ENCODE measurements at places on chromosomes 1 and 21.

DNA sequence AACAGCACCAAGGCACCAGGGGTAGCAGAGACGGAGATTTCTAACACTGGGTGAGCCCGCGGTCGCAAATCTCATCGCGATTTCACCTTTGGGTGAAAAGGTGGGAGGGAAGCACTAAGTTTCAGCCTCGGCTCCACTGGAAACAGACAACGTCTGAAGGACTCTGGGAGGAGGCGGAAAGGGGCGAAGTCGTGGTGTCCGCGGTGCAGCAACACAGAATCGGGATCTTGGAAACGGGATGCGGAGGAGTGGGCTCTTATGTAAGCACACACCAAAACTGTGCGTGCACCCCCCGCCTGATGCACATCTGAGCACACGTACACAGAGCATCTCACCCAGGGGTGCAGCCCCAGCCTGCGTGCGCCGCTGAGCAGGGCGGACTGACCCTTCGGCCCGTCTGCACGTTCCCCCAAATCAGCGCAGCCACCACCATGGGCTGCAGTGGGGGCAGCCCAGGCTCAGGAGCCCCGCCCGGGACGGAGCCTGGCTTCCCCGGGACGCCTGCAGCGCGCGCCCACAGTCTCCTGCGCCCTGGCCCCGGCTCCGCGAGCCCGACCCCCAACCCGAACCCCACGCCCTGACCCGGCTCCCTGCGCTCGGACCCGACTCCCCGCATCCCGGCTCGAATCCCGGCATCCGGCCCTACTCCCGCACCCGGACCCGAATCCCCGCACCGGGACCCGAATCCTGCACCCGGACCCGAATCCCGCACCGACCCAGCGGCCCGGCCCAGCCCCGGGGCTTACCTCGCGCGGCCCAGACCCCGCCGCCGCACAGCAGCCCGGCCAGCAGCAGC, 670 bp downstream of the CLSTN1 start:
- DNase-seq: no peak

DNA sequence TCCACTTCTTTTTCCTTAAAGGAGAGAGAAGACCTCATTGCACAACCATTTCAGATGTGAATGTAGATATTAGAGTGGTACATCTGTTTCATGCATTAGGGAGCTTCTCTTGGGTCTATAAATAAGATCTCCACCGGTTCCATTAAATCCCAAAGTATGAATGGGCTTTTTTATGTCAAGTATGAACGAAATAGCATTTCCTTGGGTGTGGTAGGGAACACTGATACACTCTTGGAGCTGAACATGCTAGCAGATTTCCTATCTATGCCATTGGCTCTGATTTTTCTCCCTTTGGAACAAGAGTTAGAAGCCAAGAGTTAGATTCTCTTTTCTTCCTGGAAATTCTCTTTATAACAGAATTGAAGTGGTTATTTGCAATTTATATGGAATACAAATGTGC, 245.6 kb upstream of the ADAMTS5 start:
- no peak for DNase-seq

DNA sequence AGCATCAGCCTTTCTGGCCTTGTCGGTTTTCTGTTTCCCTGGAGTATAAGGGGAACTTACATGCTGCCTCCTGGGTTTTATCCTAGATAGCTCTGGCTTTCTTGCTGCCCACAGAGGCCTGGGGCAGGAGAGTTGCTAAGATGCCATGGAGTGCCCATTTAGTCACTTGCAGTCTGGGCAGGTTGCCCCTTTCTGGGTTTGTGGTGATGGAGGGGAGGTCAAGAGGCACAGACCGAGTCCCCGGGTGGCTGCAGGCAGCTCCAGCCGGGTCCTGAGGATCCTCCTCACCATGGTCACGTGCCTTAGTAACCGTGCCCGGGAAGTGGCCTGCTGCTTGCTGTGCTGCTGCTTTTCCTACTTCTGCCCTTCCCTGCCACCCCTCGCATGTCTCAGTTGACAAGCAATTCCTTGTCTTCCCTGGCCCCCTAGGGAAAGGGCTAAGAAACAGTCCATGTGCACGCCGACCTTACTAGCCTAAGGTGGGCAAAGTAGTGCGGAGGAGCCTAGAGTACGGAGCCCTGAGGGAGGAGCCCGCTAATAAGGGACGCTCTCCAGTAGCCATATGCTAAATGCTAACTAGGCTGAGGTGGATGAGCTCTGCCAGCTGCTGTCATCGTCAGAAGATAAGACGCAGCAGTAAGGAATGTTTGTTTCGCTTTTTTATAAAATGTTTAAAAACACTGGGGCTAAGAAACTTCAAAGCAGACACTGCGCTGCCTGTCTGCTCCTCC, 34.8 kb downstream of the CLCA1 start:
- DNase-seq: no peak

GRCh38 chr1:40300249-40300567, 16.9 kb downstream of the COL9A2 start:
- DNase-seq: no peak

- no peak for DNase-seq
These were observed 84.4 kb upstream of the HOOK1 start for GRCh38 chr1:59730302-59730701.

DNA sequence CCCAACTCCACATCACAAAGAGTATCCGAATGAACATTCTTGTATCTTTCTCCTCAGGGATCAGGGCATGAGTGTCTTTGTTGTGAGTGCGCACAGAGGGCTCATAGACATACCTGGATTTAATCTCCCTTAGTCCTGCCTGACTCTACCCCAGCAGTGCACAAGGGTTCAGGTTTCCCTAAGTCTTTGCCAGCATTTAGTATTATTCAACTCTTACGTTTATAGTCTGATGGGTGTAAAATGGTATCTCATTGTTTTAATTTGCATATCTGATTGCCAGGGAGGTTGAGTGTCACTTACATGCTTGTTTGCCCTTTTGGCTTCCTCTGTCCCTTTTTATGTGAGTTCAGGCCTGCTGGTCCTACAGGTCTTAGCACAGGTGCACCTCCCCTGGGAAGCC, 49.5 kb downstream of the FOXD2 start:
- DNase-seq: no peak

DNA sequence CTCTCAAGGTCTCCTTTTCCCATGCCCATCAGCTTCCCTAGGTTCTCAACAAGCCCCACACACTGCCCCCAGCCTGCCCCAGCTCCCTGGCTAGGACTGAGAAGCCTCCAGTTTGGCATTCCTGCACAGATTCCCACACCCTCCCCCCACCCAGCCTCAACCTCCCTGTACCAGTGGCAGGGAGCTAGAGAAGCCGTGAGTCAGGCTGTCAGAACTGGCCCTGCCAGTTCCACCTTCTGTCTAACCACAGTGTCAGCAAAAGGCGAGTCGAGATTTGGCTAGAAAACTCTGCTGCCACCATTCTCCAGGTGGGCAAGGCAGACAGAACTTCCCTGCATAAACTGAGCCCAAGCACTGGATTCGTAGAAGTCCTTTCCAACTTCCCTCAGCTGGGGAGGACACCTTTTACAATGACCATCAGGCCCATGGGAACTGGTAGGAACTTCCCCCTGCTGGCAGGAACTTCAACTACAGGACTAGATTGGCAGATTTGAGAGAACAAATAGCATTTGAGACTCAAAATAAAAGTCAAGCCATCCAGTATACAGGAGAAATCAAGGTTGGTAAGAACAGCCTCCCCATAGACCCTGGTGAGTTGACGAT, 31.0 kb downstream of the TNNT2 start:
- DNase-seq: no peak

- DNase-seq: no peak
These were observed 159.0 kb downstream of the PTBP2 start for GRCh38 chr1:96880626-96881025.

- DNase-seq: no peak
These were observed 148.6 kb downstream of the TIAM1 start for GRCh38 chr21:31195334-31196015.

DNA sequence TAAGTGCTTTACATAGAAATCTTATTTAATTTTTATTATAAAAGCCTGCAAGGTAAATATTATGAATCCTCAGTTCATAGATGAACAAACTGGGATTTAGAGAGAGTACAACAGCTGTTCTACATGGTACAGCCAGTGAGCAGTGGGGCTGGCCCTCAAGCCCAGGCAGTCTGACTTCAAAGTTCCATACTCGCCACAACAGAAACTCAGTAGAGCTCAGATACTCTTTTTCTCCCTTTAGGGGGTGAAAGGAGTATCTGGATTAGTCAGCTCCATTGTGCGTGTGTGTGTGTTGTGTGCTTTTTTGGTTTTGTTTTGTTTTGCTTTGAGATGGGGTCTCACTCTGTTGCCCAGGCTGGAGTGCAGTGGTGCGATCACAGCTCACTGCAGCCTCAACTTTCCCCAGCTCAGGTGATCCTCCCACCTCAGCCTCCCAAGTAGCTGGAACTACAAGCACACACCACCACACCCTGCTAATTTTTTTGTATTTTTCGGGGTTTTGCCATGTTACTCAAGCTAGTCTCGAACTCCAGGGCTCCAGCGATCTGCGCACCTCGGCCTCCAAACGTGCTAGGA, 378.5 kb downstream of the SMYD3 start:
- no peak for DNase-seq

DNA sequence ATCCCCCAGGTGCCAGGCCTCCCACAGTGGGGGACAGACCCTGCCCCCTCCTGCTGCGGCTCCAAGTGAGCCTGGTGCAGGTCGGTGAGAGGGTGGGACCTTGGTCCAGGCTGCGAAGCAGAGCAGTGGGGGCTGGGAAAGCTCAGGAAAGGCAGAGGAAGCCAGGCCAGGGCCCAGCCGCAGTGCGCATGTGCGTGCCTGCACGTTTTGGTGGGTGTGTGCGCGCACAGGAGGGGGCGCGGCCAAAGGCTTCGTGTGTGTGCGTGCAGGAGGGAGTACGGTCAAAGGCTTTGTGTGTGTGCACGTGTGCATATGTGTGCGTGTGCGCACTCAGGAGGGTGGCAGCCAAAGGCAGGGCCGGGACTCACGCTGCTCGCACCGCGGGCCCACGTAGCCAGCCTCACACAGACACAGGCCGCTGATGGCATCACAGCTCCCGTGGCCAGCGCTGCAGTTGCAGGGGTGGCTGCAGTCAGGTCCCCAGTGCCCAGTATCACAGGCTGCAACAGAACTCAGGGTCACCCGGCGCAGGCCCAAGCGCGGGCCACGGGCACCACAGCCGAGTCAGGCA, 45.9 kb downstream of the ARHGEF16 start:
- no peak for DNase-seq

- DNase-seq: peak; percentile 7
These were observed 77.4 kb downstream of the DESI2 start for GRCh38 chr1:244730153-244730933.

DNA sequence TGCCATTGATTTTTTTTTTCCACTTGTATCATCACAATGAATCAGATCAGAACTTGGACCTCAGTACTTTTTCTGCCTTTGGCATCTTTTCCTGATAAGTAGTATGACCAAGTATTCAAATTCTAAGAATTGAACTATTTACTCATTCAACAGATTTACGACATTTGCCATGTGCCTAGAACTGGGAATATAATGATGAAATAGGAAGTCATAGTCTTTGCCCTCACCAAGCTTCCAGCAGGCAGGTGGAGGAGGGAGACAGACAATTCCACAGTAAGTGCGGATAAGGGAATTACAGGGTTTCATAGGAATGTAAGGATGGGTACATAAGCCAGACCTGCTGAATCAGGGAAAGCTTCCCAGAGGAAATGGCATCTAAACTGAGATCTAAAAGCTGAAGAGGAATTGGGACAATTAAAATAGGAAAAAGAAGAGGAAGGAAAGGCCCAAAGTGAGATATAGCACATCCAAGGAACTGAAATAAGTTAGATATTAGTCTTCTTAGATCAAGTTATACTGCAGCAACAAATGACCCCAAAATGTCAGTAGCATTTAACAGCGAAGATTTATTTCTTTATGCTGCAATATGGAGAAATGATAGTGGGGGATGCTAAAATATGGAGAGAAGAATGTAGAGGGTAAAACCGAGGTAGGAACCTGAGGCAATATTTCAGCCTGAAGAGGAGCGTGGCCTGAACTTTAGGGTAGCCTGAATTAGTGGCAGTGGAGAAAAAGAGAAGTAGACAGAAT, 5.3 kb upstream of the DDX59 start:
- no peak for DNase-seq

GRCh38 chr1:28581531-28582247, 10.4 kb upstream of the RAB42 start:
- peak; percentile 98 for DNase-seq

- no peak for DNase-seq
These were observed 121.7 kb downstream of the TNFSF18 start for GRCh38 chr1:172929006-172929405.

- DNase-seq: no peak
These were observed 26.6 kb downstream of the TCEA3 start for GRCh38 chr1:23397908-23398307.

GRCh38 chr21:28674763-28675162, 317.9 kb downstream of the LTN1 start:
- no peak for DNase-seq

- no peak for DNase-seq
These were observed 35.6 kb downstream of the WLS start for GRCh38 chr1:68196676-68197075.

DNA sequence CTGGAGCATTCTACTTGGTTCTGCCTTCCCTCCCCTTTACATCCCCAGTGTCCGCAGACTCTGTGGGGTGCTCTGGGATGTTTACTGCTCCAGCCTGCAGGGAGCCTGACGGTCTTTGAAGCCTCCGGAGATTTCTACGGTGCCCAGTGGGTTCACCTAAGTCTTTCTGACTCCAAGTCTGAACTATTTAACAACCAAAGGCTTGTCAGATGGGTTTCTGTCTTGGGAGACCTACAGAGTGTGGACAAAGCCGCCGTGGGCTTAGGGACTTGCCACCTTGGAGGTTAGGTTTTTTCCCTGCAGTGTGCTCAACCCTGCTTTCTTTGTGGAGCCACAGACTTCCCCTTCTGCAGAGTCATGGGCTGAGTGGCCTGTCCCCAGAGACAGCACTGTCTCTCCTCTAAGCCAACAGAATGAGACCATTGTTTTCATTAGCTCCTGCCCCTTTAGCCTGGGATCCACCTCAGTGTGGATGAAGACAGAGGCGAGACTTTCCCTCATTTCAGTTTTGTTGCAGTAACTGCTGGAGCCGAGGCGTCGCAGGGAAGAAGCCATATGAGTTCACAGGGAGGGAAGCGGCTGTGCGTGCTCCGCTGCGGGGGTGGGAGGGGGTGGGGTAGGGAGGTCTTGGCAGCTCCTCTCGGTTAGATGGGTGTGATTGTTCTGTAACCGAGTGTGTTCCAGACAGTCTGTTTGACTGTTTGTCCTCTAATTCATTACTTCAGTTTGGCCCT, 120.7 kb downstream of the CNIH3 start:
- peak; percentile 7 for DNase-seq

- no peak for DNase-seq
These were observed 2.5 kb downstream of the PRDX6 start for GRCh38 chr1:173479649-173480048.

DNA sequence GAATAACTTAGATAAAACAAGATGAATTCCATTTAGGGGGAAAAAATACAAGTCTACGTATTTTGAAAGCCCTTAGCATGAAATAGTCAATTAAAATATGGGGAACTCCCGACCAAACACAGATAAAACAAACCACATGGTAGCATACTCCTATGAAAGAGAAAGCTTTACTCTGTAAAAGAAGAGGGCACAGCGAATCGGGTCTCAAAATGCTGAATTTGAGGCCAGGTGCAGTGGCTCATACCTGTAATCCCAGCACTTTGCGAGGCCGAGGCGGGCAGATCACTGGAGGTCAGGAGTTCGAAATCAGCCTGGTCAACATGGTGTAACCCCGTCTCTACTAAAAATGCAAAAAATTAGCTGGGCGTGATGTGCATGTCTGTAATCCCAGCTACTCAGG, 116.9 kb upstream of the TIAM1 start:
- no peak for DNase-seq

All from T1000 (cell line).